Cerebellar nuclear complex (tissue), 1 donor: ENCODE measurements at places on chromosomes 5 and 9.

DNA sequence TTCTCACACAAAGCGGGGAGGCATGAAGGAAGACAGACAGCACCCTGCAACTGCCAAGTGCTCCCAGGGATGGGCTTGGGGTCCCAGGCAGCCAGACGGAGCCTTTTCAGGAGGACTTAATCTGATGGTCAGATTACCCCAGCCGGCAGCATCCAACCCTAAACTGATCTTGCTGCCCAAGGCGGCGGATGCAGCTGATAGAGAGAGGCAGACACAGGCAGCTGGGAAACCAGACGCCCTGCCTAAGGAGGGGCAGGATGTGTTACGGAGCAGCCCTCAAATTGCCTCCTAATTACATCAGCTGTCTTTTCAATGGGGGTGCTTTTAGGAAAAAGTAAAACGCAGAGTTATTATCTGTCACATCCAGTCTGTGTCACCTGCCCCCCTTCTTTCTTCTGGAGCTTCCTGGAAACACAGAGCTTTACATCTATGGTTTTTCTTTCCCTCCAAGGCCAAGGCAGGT is 190.9 kb upstream of the PANK3 start:
- no peak for DNase-seq

DNA sequence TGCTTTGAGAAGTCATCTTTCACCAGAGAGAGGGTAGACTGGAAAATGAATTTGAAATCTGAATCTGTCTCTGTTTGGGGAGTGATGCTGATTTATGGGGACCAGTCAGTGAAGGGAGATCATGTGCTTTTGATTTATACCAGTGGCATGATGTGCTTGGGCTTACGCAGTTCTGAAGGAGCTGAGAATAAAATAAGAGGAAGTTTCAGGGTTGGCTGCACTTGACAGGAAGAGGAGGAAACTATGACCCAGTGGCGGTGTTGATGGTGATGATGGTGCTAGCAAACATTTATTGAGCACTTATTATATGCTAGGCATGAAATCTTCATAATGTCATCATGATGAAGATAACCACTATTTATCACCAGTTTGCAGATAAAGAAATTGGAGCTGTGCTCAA is 136.4 kb upstream of the GLRA1 start:
- DNase-seq: no peak

DNA sequence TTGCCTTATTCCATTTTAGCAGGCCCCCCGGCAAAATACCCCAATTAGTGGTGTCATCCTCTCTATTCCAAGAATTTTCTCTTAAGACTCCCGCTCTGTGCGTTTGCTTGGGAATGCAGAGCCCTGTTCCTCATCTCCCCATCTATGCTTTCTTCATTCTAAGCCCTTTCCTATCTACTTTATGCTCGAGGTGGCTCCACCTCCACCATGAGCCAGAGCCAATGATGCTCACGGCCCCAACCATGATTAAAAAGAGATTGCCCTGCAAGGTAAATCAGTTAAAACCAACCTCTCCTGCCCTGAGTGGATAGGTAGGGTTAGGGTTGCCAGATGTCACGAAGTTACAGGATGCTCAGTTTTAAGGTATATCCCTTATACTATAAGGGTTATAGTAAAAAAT is 677 bp upstream of the TXNDC15 start:
- DNase-seq: no peak

DNA sequence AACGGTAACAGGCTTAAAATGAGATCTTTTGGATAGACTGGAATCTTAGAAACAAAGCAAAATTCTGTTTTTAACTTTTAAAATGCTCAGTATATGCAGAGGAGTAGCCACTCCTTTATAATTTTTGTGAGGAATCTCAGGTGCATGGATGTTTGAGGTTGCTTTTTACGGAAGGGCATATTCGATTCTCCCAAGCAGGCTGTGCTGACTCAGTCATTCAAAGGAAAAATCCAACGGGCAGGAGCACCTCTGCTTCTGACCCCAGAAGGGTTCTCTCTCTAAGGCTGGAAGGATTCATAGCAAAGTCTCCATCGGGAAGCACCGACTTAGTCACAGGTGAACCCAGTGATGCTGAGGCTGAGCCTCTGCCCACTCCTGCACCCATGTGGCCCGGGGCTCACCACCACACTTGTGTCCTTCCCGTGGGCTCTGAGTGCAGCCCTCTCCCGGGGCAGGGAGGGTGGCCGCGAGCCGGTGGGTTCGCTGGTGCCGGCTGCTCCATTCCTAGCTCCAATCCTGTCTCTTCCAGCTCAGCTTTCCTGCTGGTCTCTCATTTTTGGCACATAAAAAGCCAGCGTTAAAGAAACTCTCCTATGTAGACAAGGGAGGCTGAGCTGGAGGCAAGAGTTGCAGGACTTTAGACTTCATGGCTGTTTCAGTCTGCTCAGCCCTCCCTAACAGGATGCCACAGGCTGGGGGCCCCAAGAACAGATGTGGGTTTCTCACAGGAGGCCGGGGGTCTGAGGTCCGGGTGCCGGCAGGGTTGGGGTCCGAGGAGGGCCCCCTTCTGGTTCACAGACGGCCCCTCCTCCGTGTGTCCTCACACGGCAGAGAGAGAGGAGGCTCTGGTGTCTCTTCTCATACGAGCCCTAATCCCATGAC is 135.6 kb upstream of the LPCAT1 start:
- no peak for DNase-seq

- DNase-seq: no peak
Measured at GRCh38 chr5:14503681-14504331, 77.8 kb upstream of the OTULINL start.

DNA sequence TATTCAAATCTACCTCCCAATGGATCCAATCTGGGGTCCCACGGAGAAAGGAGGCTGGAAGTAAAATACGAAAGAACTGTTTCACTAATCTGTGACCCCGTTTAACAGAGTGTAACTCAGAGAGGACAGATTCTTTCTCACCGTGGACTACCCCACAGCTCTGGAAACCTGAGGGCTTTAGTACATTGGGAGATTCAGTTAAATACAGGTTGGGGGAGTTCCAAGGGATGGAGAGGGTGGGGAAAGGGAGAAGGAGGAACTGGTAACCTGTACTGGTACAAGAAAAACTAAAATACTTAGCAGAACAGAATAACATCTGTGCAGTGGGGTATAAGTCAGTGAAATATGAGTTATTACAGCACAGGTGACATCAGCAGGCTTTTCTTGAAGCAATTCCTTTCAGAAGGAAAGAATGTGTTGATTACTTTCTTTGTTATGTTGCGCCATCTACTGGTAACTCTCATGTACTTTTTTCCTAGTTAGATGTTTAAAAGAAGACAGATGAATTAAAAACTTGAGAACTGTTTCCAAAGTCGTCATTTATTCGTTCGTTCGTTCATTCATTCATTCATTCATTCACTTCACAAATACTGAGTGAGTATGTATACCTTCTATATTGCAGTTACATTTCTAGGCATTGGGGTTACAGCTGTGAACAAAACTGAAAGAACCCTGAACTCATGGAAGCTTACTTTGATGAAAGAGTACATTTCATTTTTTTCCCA is 30.0 kb upstream of the STOM start:
- DNase-seq: no peak

- DNase-seq: no peak
Measured at GRCh38 chr9:114680259-114681001, 1.6 kb downstream of the TEX48 start.

GRCh38 chr9:74800226-74800625 is 87.5 kb downstream of the TRPM6 start:
- no peak for DNase-seq

GRCh38 chr5:126516133-126516532 is 78.9 kb downstream of the ALDH7A1 start:
- DNase-seq: no peak

DNA sequence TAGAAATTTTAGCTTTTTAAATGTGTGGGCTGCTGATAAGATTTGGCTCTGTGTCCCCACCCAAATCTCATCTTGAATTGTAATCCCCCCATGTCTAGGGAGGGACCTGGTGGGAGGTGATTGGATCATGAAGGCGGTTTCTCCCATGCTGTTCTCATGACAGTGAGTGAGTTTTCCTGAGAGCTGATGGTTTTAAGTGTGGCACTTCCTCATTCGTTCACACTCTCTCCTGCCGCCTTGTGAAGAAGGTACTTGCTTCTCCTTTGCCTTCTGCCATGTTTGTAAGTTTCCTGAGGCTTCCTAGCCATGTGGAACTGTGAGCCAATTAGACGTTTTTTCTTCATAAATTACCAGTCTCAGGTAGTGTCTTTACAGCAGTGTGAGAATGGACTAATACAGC is 127.8 kb upstream of the MVB12B start:
- DNase-seq: no peak

GRCh38 chr9:136947028-136947891 is 2.2 kb downstream of the C8G start:
- no peak for DNase-seq

- DNase-seq: no peak
Measured at GRCh38 chr9:92680166-92681119, 10.5 kb upstream of the IPPK start.

GRCh38 chr5:148290271-148291195 is 21.7 kb upstream of the SPINK7 start:
- DNase-seq: no peak

DNA sequence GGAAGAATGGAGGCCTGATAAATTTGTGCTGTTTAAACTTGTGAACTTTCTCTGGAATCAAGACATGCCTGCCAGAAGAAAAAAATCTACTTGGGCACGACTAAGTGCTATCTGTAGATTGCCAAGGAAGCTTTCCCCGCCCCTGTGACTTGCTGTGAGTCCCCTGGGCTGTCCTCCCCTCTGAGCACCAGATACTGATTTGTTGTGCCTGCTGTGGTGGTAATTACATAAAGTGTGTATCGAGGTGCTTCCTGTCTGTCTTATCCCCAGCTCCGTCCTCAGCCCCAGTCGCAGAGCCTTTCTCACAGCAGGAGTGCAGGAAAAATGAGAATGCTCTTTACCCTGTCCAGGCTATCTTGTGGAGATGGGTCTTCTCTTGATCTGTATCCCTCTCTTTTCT is 53.9 kb downstream of the TRIO start:
- no peak for DNase-seq

DNA sequence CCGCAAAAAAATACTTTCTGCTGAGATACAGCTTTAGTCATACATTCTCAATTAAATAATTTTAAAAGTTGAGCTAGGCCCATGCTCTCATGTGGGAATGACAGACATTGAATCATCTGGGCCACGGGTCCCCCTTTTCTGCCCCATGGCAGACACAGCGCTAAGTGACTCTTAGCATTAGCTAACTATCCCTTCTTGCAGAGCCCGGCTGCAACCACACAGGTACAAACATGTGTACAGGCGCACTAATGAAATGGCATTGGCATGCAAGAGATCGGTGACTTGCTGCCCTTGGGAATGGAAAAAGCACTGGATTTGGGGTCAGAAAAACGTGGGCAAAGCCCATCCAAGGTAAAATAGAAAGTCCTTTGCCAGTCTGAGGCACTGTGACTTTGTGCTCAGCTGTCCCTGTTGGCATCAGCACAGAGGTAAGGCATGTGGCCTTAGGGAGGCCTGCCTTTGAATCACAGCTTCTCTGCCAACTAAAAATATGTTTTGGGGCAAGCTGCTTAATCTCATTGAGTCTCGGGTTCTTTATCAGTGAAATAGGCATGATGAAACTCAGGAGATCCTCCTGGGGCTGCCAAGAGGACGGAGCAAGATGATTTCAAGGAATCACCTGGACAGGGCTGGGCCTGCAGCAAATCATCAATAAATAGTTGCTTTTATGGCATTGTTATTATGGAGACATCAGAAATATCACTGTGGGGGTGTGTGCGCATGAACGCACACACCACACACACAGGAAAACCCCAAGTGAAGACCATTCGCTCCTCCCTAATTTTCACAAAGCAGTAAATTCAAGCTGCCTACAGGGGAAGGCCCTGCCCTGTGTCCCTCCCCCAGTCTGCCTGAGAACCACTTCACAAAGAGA is 54.2 kb downstream of the WHRN start:
- no peak for DNase-seq

GRCh38 chr9:120443489-120443888 is 136.5 kb downstream of the CDK5RAP2 start:
- DNase-seq: no peak

- DNase-seq: no peak
Measured at GRCh38 chr5:32827981-32828380, 116.9 kb downstream of the NPR3 start.

DNA sequence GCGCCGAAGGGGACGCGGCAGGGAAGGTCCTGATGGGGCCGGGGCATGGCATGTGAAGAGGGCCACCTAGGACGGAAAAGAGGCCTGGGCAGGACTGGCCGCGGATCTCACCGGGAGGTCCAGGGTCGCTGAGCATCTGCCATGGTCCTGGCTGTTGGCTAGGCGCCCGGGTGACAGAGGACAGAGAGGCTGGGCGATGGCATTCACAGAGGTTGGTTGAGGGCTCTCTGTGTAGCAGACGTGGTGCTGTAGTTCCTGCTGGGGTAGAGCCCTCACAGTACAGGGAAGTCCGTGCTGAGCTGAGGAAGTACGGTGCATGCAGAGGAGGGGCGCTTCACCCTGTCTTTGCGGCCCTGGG is 427 bp downstream of the PCYOX1L start:
- no peak for DNase-seq

DNA sequence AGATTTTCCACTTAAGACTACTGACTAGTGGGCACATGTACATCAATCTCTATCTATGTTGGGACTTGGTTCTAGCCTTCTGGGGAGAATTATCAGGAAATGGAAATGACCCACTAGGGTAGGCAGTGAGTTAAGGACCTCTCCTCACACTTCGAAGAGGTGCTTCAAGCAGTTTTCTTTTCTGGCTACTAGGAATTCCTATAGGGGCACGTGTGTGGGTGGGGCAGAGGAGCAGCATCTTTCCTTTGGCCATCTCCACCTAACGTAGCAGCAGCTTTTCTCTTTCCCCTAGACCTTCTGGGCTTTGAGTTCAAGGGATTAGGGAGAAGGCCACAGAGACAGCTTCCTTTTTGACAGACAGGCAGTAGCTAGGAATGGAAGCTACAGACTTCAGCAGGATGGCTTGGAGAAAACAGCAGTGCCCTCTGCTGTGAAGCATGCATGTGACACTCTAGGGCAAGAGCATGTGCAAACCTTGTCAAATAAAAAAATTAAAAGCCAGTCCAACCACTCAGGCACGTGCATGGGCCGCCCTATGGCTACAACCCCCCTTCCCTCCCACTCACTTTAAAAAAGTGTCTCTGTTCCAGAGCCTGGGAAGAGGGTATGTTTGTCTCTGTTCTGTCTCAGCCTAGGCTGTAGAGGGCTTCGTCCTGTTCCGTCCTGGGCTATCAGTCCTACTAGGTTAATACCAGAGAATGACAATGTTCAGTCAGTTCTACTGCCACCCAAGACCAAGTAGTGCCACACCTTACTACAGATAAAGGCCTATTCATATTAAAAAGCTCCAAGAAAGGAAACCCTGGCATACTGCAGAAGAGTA is 8.7 kb upstream of the GFRA3 start:
- DNase-seq: no peak

GRCh38 chr9:120514405-120514804 is 65.6 kb downstream of the CDK5RAP2 start:
- no peak for DNase-seq
